ENCODE measurements at places on chromosomes 13 and 19.

DNA sequence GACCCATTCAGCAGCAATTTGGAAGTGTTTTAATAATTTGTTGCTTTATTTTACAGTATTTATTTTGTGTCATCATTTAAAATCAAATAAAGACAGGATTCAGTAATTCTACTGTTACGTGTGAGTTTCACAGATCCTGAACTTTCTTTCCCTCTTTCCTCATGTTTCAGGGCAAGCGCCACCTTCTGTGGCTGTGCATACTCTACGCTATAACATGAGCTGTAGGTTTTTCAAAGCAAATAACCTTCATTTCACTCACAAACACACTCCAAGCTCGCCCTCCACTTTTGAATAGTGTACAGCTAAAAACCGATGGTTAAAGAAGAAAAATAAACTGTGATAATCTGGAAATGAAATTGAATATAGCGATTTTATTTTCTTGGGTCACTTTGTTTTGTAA, 753.3 kb downstream of the OLFM4 start:
- DNase-seq = no peak

GRCh38 chr13:25874064-25874737, 177.6 kb downstream of the SHISA2 start:
- DNase-seq = no peak

- DNase-seq = no peak
These were observed 3.0 kb downstream of the ABCA7 start for GRCh38 chr19:1042689-1043511.

- DNase-seq = peak; percentile 95
These were observed at the start of gene ZNF577 for GRCh38 chr19:51887522-51888498. TSS of gene ZNF577 (minus strand) at chr19:51887951. CDS start at chr19:51880382, 7,569 bp downstream.

DNA sequence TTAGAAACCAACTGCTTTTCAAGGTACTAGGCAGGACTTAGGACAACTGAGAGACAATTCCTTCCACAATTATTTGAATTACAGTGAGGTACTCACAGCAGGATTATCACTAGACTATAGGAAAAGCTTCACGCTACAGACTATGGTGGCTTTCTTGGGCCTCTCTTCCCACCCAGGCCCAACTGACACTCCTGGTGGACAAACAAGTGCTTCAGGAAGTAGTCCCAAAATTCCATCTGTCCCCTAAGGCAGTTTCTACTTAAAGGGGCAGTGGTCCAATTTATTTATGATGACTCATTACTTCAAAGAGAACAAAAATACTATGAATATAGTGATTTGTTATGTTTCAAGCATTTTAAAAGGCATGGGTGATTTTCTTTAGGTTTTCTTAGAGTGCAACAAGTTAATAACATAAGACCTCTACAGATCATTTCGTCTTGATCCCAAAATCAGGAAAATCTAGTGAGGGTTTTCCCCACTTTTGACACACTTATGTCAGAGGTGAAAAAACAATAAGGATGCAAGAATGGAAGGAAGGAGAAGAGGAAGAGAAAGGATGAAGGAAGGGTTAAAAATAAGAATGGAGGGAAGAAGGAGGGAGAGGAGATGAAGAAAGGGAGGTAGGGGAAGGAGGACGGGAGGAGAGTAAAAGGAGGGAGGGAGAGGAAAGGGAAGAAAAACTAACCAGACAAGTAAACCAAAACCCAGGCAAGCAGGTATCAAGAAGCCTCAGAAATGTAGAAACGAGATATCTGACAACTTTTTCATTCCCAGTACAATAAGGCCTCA, 100.7 kb downstream of the SERP2 start:
- DNase-seq = peak; percentile 40

DNA sequence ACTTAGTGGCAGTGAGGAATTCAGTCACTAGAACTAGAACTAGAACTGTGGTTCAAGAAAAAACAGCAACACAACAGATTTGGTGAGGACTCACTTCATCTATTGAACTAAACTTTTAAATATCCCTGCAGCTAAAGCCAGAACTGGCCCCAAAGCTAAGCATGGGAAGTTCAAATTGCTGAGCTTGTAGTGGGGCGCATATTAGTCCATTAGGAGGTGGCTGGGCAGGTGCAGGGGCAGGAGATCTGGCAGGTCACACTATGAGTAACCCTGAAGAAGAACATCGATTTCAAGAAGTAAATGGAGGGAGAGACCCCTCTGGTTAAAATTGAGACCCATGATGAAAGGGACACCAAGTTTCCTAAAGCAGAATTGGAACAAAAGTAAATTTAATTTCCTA, 73.8 kb upstream of the UBAC2 start:
- no peak for DNase-seq

GRCh38 chr13:32409561-32410421, 18.1 kb downstream of the N4BP2L1 start:
- peak; percentile 70 for DNase-seq

GRCh38 chr19:3061182-3062161, 823 bp downstream of the TLE5 start:
- peak; percentile 34 for DNase-seq

- DNase-seq = peak; percentile 8
These were observed 43.1 kb downstream of the CYP4F22 start for GRCh38 chr19:15551293-15552004.

- DNase-seq = peak; percentile 12
These were observed 1291.0 kb upstream of the SLC10A2 start for GRCh38 chr13:104357174-104357573.

- peak; percentile 43 for DNase-seq
These were observed 25.2 kb downstream of the MARK4 start for GRCh38 chr19:45276284-45276687.

DNA sequence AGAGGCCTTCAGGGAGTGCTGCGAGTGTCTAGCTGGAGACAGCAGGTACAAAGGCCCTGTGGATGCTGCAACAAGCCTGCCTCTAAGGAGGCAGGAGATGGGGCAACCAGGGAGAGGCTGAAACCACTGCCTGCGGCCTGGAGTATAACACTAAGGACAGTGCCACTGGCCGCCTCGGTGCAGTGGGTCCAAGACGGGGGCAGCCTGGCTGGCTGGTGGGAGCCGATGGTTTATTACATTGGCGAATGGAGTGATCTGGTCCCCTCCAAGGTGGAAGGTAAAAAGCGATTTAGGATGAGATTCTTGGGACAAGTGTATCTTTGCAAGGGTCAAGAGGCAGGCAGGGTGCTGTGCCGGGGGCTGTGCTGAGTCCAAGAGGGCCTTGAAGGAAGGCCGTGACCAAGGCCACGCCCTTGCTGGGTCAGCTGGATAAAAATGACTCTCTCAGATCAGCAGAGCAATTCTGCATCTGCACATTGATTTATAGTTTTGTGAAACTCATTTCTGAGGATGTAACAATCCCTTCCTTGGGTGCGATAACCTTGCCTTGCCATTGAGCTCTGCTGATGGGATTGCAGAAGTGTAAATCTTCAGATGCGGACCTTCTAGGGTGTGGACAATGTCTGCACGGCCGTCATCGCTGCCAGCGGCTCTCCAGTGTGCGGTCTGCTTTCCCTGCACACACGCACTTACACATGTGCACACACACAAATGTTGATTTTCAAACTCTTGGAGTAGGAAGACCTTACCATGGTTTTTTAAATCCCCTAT, 6.0 kb downstream of the TMEM255B start:
- no peak for DNase-seq

GRCh38 chr19:43534305-43534815, 1.4 kb downstream of the ZNF575 start:
- no peak for DNase-seq

- peak; percentile 67 for DNase-seq
These were observed 15.2 kb upstream of the SUPT20H start for GRCh38 chr13:37074703-37075102.

DNA sequence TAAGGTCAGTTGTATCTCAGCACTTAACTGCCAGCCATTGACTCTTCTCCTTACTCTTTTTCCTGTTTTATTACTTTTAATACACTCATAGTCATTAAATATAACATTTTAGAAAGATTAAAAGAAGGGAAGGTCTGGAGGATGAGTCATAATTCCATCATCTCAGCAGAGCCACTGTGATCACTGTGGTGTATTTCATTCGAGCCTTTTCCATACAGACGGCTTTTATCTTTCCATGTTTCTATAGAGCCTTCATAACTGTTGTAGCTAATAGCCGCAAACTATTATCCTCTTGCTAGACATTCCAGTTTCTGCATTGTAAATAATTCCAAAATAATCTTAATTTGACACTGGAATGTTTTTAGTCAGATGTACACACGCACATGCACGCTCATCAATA, 4.7 kb upstream of the FLT1 start:
- peak; percentile 63 for DNase-seq

- no peak for DNase-seq
These were observed 24.0 kb downstream of the ZSWIM4 start for GRCh38 chr19:13819238-13819637.

- no peak for DNase-seq
These were observed 16.2 kb downstream of the SOX21 start for GRCh38 chr13:94696171-94696570.

GRCh38 chr13:39315796-39316195, 277.5 kb downstream of the NHLRC3 start:
- DNase-seq = no peak

GRCh38 chr13:33862016-33862415, 44.1 kb downstream of the RFC3 start:
- DNase-seq = no peak

DNA sequence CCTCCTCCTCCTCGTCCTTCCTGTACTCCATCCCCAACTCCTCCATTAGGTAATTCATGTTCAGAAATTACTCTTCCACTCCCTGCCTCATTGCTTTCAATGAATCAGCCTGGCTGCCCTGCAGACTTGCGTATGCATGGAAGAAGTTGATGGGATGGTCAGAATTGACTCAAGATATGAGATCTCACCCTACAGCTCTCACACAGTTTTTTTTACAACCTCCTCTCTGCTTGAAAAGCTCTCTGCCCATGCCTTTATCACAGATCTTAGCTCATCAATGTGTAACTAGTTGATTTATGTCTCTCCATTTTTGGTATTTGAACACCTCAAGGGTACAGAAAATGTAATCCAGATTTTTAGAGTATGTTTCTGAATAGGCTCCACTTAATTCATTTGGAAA, 506.9 kb downstream of the TBC1D4 start:
- no peak for DNase-seq

GRCh38 chr13:90826688-90827087, 520.8 kb upstream of the MIR17HG start:
- no peak for DNase-seq

- no peak for DNase-seq
These were observed 716 bp upstream of the MAP2K2 start for GRCh38 chr19:4124638-4125037.

- no peak for DNase-seq
These were observed 62.9 kb upstream of the IPO5 start for GRCh38 chr13:97890573-97890972.

DNA sequence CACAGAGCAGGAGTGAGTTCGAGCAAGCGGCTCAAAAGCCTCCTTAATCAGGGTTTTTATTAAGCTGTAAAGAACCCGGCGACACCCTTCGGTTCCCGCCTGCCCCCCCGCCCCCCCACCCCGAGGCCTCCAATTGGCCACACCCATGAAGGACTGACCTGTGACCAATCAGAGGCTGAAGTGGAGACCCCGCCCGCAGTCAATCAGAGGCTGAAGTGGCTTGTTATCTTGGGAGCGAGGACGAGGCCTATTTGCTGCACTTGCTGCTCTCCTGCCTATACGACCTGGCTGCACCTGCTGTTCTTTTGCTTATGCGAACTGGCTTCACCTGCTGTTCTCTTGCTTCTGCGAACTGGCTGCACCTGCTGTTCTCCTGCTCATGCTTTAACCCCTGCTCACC, 844.9 kb downstream of the OLFM4 start:
- DNase-seq = no peak
